CD4-positive, alpha-beta T cell treated with Interleukin-2 at 100 ng/mL for 4 hours (primary cell): ENCODE measurements at places on chromosomes 7 and 10.
A peak's percentile ranks its signal among the peaks of the same experiment; 100 is the strongest.

DNA sequence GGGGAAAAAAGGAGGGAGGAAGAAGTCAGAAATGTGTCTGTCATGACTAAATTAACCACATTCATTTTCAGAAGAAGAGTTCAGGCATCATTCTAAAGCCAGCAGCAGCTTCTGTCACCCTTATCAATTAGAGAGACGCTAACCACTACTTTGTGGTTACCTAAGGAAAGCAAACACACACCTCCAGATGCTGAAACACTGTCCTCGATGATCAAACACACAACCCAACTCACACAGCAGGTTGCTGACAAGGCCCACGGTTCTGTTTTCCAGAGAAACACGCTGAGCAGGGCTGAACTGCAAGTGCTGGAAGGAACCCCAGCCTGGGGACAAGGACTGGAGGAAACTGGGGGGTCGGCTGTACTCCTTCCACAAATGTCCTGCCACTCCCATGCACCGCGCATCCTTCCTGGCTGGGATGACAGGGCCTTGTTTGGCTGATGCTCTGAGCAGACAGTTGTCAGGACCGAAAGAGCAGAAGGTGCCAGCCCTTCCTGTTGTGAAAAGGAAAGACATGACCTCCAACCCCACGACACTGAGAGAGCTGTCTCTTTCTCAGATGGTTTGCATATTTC is 36.6 kb downstream of the PRKCQ start:
- DNase-seq = peak; percentile 80

GRCh38 chr10:129410688-129411392 is 56.2 kb upstream of the MGMT start:
- no peak for DNase-seq

- no peak for DNase-seq
Observed at GRCh38 chr10:1151076-1152033, 95.2 kb downstream of the WDR37 start.

- DNase-seq = no peak
Observed at GRCh38 chr10:77163670-77164348, 473.8 kb downstream of the KCNMA1 start.

DNA sequence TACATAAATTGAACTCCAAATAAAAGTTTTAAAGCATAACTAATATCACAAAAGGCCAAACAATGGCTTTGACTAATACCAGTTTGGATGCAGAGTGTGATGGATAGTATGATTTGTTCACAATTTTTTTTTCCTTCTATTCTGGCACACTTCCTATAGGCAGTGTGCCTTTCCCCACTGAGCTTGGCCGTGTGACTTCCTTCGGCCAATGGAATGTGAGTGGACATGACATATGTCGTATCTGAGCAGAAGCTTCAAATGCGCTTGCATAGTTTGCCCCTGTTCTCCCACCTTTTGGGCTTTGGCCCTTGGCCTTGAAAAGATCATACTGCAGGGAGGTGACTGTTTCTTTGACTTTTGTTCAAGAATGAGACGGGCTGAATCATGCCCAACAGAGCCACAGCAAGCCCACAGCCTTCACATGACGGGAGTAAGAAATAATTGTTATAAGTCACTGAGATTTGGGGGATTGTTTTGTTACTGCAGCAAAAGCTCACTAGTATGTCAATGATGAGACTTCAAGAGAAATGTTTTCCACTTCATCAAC is 279.9 kb upstream of the NEBL start:
- no peak for DNase-seq

- DNase-seq = no peak
Observed at GRCh38 chr7:127064-127598, 65.2 kb upstream of the FAM20C start.

DNA sequence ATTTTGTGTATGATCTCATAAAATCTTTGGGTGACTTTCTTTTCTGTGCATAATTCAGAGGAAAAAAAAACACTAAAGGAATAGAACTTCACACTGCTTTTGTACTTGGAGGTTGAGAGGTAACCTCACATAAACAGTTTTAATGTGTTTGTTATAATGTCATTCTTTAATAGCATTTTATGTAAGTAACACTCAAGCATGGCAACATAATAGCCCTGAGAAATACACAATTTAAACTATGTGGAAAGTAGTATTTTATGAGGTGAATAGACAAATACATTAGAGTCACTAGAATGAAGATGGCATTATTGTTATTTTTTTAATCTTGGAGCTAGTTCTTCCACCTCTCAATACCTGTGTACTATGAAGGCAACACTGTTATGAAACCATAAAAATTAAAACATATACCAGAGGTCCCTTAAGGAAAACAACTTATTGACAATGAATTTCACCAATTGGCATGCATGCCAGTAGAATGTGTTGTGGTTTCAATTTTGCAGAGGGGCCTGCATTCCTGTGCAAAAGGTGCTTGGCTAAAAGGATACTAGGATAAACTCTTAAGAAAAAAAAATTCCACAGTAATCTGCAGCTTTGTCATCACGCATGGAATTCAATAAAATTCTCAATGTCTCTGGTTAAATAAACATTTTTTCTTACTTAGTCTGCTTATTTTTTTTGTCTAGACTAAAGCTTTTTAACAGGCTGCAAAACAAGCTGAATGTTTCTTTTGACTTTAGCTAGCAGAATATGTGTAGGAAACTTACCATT is 102.5 kb downstream of the CD36 start:
- no peak for DNase-seq

DNA sequence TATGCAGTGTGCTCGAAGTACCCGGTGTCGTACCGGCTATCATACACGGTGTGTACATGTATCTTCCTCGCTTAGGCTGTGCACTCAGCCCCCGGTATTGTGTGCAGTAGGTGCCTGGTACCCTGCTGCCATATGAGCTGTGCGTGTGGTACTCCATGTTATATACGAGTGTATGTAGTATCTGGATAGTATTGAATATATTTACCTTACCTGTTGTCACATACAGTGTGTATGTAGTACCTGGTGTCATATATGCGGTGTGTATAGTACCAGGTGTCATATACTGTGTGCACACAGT is 1.2 kb downstream of the ZMYND11 start:
- DNase-seq = no peak

- no peak for DNase-seq
Observed at GRCh38 chr10:3487228-3487627, 297.8 kb downstream of the KLF6 start.

DNA sequence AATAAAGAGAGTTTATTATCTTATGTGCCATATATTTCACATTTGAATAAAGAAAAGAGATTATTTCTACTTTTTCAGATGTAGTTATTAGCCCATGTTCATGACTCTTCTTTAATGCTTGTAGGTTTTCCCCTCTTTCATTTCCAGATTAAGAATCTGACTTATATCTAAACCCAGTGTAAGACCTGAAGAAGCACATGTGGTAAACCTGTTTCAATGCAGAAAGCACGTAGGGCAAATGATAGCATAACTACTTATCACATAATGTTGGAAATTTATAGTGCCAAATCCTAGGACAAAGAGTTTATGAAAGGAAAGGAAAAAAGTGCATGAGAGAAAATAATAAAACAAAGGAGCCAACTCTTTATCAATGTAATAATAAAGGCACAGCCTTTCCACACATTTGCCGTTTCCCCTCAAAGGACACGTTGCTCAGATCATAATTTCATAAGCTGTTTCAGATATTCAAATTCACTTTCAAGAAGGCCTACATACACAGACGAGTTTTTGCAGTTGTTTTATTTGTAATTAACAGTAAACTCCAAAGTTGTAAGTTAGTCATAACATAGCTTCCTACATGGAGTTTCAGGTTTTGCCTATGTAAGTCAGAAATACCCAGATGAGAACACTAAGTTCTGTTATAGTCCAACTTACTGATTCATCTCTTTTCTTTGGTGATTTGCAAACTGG is 88.8 kb upstream of the MDFIC start:
- DNase-seq = no peak

- no peak for DNase-seq
Observed at GRCh38 chr7:117173035-117173770, 149.7 kb downstream of the WNT2 start.

DNA sequence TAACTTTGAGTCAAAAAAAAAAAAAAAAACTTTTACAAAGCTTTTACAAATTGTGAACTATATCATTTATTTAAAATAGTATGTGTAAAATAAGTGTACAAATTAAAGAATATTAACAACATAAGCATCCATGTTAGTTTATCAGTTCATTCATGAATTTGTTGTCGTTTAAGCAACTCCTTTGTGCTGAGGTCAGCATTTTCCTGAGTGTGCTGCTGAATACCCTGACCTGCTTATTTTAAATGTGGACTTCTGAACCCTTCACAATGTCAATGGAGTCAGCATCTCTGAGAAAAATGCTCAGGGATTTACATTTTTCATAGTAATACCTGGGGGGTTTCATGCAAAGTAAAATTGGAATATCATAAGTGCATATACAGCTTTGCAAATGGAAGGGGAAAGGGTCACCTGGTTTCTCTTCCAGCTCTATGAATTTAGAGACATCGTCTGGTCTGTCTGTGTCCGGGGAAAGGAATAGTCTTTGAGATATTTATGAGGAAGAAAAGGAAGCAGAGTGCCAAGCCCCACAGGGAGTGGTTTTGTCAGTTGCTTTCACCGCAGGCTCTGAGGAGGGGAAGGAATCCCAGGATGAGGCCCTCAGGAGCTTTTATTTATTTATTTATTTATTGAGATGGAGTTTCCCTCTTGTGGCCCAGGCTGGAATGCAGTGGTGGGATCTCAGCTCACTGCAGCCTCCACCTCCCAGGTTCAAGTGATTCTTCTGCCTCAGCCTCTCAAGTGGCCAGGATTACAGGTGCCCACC is 125.5 kb upstream of the SVIL start:
- DNase-seq = no peak

DNA sequence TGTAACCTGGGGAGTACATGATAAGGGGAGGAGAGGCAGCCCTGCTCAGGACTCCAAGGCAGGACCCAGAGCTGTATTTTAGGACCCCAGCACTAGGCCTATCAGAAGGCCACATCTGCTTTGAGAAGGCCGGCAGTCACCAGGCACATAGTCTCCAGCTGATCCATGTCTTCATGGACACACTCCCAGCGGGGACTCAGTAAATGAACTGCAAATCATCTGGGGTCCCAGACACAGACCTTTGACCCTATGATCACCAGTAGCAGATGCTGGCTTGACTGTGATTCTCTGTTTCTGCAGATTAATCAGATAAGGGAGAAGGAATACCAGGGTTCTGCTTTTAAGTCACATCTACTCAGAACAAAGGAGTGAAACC is 341.4 kb upstream of the PODXL start:
- DNase-seq = no peak

DNA sequence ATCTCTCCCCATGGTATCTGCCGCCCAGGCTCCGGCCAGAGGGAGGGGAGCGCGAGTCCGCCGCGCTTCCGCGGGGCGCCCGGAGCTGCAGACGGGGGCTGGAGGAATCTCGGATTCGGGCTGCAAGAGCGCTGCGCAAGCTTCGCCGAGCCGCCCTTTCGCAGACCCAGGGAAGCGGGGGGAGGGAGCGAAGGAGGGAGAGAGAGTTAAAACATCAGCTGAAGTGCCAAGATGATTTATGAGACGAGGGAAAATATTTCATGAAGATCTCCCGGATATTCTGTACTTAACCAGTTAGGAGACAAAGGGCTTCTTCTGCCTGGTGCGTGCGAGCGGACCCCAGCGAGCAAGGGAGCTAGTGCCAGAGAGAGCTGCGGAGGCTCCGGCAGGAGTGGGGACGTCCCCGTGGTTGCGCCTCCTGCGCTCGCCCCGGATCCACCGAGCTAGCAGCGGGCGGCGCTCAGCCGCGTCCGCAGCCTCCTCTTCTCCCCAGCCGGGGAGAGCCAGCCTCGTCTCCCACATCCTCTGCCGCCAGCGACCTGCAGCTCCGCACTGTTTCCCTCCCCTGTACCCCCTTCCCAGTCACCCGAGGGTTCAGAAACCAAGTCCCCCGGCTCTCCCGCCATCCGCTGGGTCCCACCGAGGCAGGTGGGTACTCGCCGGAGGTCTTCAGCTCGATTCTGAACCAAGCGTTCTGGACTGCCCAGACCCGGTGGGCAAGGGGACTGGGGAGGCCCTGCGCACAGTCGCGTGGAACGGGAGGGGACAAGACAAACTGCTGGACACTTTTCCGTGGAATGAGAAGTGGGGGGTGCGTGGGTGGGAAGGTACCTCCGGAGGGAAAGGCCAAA is 1.0 kb upstream of the PAX2 start:
- DNase-seq = no peak

DNA sequence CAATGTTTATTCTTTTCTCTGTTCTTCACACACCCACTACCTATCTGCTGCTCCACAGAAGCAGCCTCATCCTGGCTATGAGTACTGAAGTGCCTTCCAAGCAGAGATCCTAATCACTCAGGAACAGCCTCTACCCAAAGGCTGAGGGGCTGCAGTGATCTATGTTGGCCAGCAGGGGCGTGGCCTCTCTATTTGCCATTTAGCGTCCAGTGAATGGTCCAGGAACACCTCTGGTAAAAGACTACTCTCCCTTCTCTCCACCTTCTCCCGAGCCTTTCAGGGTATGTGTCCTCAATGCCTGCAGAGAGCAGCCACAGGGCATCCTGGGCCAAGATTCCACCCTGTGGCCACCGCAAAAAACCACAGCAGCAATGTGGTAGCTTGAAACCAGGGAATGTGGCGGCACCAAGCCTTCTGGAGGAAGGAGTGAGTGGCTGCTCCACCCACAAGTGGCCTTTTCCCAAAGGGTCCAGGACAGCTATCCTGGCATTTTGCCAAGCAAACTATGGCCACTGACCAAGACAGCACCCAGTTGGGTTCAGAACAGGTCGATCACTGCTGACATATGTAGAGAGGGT is 70.9 kb downstream of the SYPL1 start:
- peak; percentile 31 for DNase-seq

GRCh38 chr10:116769791-116770190 is 27.4 kb upstream of the HSPA12A start:
- DNase-seq = no peak

- DNase-seq = no peak
Observed at GRCh38 chr10:46522295-46523118, 34.0 kb downstream of the GPRIN2 start.

DNA sequence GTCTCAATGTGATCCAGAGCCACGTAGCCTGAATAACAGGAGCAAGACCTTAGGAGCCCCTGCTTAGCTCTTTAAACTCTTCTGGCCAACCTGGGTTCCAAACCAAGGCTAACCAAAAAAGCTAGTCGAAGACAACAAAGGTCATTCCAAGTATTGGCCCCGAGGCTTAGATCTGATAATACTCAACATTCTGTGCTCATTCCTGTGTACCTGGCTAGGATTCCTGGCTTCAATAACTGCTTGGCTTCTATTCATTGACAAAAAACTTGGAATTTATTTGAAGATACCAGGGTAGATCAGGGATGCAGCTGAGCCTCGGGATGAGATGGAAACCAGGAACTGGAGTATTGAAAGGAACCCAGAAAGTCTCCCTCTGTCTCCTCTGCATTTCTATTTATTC is 4.1 kb upstream of the SGMS1 start:
- DNase-seq = no peak

- peak; percentile 43 for DNase-seq
Observed at GRCh38 chr7:130831817-130832481, 97.9 kb upstream of the KLF14 start.
